ENCODE measurements at places on chromosomes 4 and X.

GRCh38 chr4:170990989-170991589, 822.1 kb upstream of the GALNTL6 start:
- no peak for DNase-seq

GRCh38 chrX:103417370-103417769, 41.0 kb downstream of the BEX3 start:
- no peak for DNase-seq

- no peak for DNase-seq
Observed at GRCh38 chrX:15475021-15475420, 18.1 kb downstream of the PIR start.

- no peak for DNase-seq
Observed at GRCh38 chr4:140816806-140817510, 60.8 kb upstream of the TBC1D9 start.

DNA sequence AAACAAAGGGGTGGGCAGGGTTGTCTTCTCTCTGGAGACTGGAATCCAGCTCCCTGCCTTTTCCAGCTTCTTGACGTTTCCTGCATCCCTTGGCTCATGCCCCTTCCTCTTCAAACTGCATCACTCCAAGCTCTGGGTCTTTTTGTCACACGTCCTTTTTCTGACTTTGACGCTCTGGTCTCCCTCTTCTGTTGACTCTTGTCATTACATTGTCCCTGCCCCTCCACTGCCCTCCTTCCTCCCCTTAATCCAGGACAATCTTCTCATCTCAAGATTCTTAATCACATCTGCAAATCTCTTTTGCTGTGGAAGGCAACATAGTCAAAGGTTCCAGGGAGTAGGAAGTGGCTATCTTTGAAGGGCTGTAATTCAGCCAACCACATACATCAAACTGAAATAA, 178.3 kb downstream of the TMA16 start:
- no peak for DNase-seq

GRCh38 chr4:790466-790820, 35.5 kb downstream of the CPLX1 start:
- no peak for DNase-seq

DNA sequence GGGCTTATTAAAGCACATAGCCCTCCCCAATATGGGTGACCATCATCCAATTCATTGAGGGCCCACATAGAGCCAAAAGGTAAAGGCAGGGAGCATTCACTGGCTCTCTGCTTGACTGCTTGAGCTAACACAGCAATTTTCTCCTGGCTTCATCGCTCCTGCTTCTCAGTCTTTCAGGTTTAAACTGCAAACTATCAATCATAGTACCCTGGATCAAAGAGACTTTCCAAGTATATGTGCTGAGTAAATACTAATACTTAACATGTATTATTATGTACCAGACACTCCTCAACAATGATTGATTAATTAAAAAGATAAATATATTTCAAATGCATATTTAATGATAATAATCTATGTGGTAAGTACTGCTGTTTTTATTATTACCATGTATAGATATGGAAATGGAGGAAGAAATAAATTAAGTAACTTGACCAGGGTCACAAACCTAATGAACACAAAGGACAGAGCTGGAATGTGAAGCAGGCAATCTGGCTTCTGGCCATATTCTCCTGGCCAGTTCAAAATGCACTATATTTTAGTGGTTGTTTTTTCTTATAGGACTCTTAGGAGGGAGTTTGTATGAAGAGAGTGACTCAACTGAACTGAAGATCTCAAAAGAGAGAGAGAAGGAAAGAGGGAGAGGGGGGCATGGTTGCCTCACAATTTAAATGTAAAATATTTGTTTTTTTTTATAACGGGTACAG, 1197.3 kb downstream of the TECRL start:
- no peak for DNase-seq

DNA sequence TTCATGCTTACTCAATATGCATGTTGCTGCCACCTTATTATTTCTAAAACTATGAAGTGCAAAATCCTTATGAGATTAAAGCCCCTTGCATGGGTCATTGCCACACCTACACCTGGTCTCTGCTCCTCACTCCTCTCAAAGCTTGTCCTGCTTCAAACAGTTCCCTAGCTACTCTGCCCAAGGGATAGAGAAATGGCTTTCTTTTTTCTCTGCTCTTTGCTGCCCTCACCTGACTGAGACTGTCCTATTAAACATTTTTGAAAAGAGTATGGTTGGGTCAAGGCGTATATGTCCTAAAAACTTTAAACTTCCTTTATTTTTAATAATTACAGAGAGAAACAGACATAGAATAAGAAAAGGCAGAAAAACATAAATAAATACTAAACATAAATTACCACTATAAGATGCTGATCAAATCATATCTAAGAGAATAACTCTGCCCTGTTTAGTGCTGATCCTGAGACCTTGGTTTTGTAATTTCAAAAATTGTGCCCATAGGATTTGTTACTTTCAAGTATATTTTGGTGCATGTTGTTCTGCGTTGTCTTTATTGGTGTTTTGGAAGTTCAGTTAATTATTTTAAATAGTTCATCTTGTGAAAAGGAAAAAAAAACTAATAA, 704.9 kb upstream of the PABPC4L start:
- no peak for DNase-seq

GRCh38 chr4:139675651-139676050, 10.0 kb downstream of the MGST2 start:
- no peak for DNase-seq

DNA sequence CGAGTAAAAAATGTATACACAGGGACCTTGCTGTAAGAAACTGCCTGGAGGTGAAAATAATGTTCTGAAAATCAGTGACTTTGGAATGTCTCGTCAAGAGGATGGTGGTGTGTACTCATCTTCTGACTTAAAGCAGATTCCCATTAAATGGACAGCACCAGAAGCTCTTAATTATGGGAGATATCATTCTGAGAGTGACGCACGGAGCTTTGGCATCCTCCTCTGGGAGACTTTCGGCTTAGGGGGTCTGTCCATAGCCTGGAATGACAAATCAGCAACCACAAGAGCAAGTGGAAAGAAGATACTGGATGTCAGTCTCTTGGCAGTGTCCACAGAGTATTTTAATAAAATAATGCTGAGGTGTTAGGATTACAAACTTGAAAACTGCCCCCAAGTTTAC, 129.4 kb downstream of the THOC2 start:
- no peak for DNase-seq

DNA sequence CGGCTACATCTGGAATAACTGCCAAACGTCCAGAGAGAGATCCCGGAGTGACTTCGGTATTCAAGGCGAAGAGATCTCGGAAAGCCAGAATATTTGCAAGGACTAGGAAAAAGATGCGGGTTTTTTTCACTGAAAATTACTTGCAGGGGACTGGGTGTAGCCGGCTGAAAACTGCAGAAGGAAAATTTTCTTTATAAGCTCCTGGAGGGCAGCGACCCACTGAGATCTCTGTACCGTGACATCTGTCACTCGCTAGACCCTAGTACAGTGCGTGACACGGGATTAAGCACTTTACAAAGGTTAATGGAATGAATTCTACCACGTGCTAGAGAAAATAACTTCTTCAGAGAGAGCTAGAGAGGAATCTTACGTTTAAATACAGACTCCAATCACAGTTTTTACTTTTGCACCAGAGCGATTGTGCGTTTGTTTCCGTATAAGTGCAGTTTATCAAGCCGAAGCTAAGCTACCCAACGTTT, 1.1 kb upstream of the LCORL start:
- DNase-seq = no peak

- DNase-seq = no peak
Observed at GRCh38 chr4:94480362-94480951, 28.7 kb downstream of the PDLIM5 start.

DNA sequence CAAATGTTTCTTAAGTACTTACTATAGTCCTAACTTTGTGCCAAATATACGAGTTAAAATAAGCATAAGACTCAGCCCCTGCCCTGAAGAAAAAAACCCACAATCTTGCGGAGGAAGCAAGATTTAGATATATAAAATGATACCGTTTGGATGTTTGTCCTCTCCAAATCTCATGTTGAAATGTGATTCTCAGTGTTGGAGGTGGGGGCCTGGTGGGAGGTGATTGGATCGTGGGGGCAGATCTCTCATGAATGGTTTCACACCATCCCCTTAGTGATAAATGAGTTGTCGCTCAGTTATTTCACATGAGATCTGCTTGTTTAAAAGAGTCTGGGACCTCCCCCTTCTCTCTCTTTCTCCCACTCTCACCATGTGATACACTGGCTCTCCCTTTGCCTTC, 28.7 kb downstream of the EFHC2 start:
- no peak for DNase-seq

- no peak for DNase-seq
Observed at GRCh38 chr4:119744580-119744979, 116.0 kb upstream of the PDE5A start.

- DNase-seq = no peak
Observed at GRCh38 chr4:172962564-172963353, 205.9 kb upstream of the GALNT7 start.

GRCh38 chrX:39772057-39772832, 325.5 kb downstream of the BCOR start:
- no peak for DNase-seq

DNA sequence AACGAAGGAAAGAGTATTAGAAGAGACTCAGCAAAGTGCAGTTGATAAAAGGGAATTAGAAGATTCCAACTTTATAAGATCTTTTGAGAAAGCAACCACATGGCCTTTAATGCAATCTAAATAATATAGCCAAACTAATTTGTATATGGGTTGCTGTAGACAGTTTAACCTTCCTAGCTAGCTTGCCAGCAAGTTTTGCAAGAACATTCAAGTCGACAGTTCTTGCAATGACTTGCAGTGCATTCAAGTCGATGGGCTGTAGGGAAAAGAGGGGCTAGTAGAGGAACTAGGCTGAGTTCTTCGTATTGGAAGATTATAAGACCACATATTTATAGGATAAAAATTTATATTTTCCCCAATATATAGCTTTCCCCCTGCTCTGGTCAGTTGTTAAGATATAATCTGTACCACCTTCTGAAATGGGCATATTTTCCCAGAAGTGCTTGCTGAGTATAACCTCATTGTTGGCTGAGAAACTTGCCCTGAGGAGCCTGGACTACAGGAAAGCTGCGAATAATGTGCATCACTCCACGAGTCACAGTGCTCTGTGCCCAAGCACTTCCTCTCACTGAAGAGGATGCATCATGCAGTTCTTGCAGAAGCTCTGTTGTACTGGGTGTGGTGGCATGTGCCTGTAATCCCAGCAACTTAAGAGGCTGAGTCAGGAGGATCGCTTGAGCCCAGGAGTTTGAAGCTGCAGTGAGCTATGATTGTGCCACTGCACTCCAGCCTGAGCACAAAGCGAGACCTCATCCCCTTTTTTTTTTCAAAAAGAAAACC, 56.7 kb downstream of the DOCK11 start:
- DNase-seq = no peak

DNA sequence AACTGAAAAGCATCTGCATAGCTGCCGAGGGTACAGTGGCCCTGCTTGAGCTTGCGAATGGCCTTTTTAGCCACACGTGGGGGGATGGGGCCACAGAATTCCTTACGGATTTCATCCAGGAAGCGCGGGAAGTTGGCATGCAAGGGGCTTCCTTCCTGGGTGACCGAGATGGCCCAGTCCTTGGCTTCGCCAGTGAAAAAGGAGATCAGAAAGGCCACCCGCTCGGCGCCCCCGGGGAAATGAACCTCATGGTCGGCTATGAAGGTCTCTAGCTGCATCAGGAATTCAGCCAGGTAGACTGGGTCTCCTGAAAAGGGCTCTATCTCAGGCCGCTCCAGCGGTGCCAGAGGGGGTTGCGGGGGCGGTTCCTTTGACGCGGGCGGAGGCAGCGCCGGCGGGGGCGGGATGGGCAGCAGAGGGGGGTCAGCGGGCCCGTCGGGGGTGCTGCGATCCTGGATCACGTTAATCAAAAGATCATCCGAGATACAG, 909 bp downstream of the RTL5 start:
- DNase-seq = peak; percentile 86

GRCh38 chr4:82611527-82611926, 49.7 kb upstream of the TMEM150C start:
- DNase-seq = no peak

DNA sequence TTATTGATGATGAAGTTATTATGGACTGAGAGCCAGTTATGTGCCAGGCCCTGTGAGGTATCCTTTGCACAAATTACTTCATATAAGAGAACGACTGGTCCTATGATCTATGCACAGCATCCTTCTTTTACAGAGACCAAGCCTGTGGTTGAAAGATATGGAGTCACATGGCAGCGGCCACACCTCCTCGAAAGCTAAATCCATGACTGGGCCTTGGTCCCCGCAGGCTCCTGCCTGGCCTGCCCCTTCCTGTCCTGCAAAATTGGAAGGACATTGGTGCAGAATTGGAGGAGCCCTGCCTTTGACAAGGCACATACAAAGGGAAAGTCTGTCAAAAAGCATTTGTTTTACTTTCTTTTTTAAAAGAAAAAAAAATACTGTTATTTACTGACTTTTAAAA, 18.3 kb downstream of the SORBS2 start:
- DNase-seq = no peak

- DNase-seq = no peak
Observed at GRCh38 chr4:30866907-30867306, 146.7 kb downstream of the PCDH7 start.

- no peak for DNase-seq
Observed at GRCh38 chr4:141630854-141631253, 5.5 kb upstream of the IL15 start.

- DNase-seq = no peak
Observed at GRCh38 chr4:176906709-176907108, 114.0 kb upstream of the VEGFC start.

DNA sequence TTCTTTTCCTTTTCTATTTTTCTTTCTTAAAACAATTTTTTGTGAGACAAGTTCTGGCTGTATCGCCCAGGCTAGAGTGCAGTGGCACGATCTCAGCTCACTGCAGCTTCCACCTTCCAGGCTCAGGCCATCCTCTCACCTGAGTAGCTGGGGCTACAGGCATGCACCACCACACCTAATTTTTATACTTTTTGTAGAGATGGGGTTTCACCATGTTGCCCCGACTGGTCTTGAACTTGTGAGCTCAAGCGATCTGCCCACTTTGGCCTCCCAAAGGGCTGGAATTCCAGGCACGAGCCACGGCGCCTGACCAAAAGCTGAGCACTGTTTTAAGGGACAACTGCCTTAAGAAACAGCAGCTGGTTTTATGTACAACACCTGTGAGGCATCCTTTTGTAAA, 9.3 kb upstream of the NAT8L start:
- DNase-seq = peak; percentile 77

Data from mesenteric fat pad (tissue), 1 donor.